ENCODE measurements at places on chromosomes 1 and 21.

DNA sequence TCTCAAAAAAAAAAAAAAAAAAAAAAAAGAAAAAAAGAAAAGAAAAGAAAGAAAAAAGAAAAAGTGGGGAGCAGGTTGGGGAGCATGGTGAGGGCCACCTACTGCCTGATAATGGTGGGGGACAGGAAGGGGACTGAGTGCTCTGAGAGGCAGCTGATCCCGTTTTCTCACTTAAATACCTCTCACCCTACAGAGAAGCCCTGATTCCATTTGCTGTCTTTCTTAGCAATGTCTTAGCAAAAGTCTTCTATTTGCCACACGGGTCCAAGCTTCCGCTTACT is 692 bp upstream of the H6PD start:
- DNase-seq = no peak

- DNase-seq = no peak
Measured at GRCh38 chr1:42815941-42816584, 859 bp upstream of the ERMAP start.

- DNase-seq = no peak
Measured at GRCh38 chr1:151790940-151791651, 796 bp upstream of the TDRKH start.

GRCh38 chr1:19797827-19798226 is 1.9 kb downstream of the TMCO4 start:
- no peak for DNase-seq

- no peak for DNase-seq
Measured at GRCh38 chr1:111835514-111835913, 79.8 kb downstream of the DDX20 start.

Measured in dorsolateral prefrontal cortex (tissue), 122 donors.